ENCODE measurements at places on chromosomes 4 and X. TPM values are rescaled to one million over a fixed set of nuclear protein-coding genes. Genes with fewer than 3 reads are reported as not detected.
A peak's percentile ranks its signal among the peaks of the same experiment; 100 is the strongest.

Gene TEX11
- not detected for total RNA-seq

- no peak for DNase-seq
These were observed 723 bp downstream of the MORC4 start for GRCh38 chrX:106999002-106999975.

- DNase-seq, result no peak
These were observed 91.7 kb downstream of the SMIM20 start for GRCh38 chr4:26005764-26006163.

GRCh38 chr4:163534056-163534455, 39.6 kb downstream of the TMA16 start:
- DNase-seq, result no peak

GRCh38 chrX:129523079-129523911, at the start of gene SMARCA1:
TSS of gene SMARCA1 (minus strand) at chrX:129523490. CDS start at chrX:129523370, 120 bp downstream.
- peak; percentile 65 for DNase-seq

Gene AR
- 23.9 TPM for total RNA-seq

GRCh38 chr4:169013396-169013795, 3.3 kb upstream of the CBR4 start:
- no peak for DNase-seq

DNA sequence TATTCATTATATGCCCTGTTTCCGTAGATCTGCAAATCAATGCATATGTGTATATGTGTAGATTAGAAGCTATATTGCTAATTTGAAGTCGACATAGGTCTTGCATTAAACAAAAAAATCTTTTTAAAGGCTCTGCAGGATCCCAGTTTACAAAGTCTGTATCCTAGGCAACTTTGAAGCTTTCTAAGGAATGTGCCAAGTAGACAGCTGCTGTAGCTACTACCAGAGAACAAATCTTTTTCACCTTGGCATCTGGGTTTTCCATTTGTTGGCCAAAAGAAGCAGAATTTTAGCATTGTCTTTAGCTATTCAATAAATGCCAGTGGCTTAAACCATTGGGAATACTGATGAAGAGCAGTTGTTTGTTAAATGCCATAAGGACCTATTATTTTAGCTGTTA, 88.0 kb downstream of the NAA11 start:
- DNase-seq, result no peak

DNA sequence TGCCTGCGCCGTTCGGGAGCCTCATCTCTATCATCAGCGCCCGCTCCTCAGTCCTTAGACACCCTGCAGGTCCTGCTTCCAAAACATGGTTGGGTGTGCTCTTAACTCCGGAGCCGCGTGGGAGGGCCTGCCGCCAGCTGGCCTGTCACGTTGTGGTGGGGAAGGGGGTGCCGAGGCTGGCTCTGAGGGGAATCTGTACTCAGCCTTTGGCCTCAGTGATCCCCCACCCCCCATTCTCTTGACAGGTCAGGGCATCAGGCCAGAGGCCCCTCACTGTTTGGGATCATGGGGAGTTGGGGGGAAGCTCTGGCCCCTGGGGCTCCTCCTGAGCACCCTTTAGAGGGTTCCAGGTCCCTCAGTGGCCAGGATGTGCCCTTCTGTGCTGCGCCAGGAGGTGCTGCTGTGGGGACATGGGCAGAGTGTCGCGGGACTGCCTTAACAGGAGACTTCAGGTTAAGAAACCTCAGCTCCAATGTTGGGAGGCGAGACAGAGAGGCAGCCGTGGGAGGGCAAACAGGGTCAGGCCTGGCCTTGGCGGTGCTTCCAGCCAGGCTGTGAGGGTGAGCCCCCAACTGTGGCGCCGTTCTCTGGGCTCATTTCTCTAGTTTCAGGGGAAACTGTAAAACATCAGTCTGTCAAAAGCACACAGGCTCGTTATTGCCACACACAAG, 33.5 kb downstream of the TRMT44 start:
- no peak for DNase-seq

GRCh38 chrX:106927700-106928099, 7.5 kb downstream of the CLDN2 start:
- no peak for DNase-seq

Gene BEND4
- total RNA-seq, result 0.05 TPM

GRCh38 chr4:122364700-122365404, 14.0 kb upstream of the ADAD1 start:
- no peak for DNase-seq

GRCh38 chr4:102826890-102827673, at the start of gene UBE2D3:
TSS of gene UBE2D3 (minus strand) at chr4:102827551. CDS start at chr4:102826508, 1,043 bp downstream.
- peak; percentile 96 for DNase-seq

- DNase-seq, result no peak
These were observed 52.5 kb upstream of the ANTXR2 start for GRCh38 chr4:80125252-80126177.

DNA sequence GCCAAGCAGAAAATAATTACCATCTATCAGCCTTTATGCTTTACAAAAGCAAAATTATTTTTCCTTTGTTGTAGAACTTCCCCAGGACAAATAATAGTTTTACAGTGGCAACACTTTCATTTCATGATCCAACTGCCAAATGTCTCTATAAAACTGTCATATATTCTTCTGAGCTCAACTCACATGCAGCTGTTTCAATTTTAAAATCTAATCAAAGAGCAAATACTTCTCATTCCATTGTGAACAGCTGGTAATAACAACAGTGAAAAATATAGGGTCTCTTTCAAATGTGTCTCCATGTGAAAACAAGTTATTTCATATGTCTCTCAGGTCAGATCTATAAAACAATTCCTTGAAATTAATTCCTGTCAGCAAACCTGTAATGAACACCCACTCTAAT, 270.6 kb upstream of the SLC7A11 start:
- no peak for DNase-seq

- no peak for DNase-seq
These were observed 74.6 kb upstream of the SH3RF1 start for GRCh38 chr4:169345316-169345721.

DNA sequence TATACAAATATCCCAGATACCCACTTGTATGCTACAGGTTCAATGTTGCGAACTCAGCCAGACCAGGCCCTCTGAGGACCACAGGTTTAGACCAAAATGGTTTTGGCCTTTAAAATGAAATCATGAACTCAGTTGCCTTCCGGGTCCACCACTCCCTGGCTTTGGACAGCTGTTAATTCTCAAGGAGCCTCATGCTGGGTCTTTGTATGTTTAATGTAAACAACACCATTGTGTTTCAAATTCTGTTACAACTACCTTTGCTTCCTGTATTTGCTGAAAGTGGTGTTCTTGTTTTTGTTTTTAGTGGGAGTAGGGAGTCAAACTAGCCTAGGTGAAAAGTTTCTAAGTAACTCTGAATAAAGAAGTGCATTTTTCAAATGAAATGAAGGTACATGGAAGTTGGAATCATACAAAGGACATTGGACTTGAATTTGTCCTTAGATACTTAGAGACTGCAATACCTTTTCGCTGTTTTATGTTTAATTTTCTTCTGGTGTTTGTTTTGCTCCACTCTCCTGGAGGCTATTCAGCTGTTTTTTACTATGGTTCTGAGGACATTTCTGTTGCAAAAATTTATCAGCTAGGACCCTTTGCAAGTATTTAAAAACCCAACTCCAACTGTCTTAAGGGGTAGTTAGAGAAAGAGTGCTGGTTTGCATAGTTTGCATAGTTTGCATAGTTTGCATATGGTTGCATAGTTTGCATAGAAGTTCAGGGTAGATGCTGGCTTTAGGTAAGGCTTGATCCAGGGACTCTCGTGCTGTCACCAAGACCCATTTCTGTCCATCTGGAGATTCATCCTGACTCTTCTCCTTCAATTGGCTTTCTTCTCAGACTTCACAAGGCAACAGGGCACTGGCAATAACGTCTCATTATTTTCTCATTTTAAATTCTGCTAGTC, 70.1 kb downstream of the MID1IP1 start:
- no peak for DNase-seq

GRCh38 chrX:11765449-11765848, 7.4 kb downstream of the MSL3 start:
- no peak for DNase-seq

GRCh38 chr4:56317749-56318148, 69.5 kb downstream of the AASDH start:
- DNase-seq, result no peak

Gene PRMT9
- total RNA-seq, result 4.2 TPM

GRCh38 chr4:81120055-81120454, 89.5 kb downstream of the BMP3 start:
- no peak for DNase-seq

GRCh38 chr4:992297-993110, 700 bp downstream of the SLC26A1 start:
- peak; percentile 63 for DNase-seq

GRCh38 chr4:38591617-38592337, 72.2 kb upstream of the KLF3 start:
- DNase-seq, result no peak

Gene SOX3
- not detected for total RNA-seq

DNA sequence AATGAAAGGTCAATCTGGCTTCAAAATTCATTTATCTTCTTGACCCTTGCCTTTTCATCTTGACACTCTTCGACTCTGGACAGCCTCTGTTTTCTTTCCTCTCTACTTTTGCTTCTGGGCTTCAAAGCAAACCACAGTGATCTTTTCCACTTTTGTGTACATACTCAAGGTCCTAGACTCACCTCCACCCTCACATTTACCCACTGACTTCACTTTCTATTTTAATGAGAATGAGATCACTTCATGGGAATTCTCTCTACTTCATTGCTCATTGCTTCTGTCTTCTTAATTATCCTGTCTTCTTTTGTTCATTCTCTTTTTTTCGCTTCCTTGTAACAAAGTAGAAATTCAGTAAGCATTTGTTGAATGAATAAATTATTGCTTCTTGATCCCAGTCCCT, 330.1 kb upstream of the HAND2 start:
- DNase-seq, result no peak

Gene CCDC158
- total RNA-seq, result 0.16 TPM

DNA sequence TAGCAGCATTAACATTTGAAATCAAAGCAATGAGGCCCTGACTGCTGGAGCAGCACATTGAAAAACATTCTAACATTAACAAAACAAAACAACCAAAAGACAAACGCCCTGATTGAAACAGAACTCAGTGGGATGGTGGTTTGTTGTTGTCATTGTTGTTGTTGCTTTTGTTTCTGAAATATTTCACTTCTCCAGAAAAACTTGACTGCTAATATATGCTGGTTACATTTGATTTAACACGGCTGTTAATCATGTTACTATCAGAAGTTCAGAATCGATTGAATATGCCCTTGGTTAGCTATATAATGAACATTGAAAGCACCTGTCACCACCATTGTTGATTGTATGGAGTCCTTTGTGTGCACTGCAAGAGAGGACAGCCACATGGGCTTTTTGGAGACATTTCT, 790.4 kb upstream of the GALNTL6 start:
- DNase-seq, result no peak

Gene NOX1
- not detected for total RNA-seq

Gene VEGFC
- 6.0 TPM for total RNA-seq

DNA sequence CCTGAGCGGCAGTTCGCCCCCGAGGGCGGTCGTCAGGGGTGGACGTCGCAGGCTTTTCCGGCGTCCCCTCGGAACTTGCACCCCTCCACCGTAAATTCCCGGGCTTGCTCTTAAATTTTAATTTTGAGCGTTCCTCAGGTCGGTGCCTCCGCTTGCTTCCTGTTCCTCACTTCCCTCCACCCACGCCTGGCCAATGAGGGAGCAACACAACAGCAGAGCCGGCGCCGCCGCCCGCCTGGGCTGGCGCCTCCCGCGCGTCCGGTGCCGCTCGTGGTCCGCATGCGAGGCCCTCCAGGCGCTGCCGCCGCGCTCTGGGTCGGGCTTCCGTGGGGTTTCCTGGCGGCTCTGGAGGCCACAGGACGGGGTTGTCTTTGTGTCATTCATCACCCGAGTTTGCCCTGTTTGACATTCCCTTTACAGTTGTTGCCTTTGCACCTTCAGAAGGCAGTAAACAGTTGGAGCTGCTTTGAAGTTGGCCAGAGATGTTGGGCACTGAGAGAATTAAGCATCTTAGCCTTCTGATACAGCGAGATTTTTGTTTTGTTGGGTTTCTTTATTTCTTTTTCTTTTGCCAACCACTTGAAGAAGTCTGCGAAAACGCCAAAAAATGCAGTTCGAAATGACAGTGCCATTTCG, 692 bp downstream of the SPCS3 start:
- DNase-seq, result peak; percentile 97

Gene REPS2
- 10.1 TPM for total RNA-seq

DNA sequence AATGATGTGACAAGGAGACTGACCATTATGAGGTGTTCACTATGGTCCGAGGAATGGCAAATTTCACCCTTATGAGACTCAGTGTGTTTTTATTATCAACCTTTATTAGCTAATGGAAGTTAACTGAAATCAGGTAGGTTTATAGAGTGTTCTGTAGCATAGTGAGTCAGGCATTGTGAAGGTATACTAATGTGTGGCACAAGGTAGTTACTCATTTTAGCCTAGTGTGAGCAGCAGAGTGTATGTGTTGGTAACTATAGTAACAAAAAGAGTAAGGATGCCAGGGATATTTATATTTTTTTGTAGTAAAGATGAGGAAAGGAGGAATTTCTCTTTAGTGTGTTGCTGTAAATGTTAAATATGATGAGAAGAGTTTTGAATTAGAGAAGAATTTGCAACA, 12.0 kb downstream of the PDLIM5 start:
- DNase-seq, result no peak

DNA sequence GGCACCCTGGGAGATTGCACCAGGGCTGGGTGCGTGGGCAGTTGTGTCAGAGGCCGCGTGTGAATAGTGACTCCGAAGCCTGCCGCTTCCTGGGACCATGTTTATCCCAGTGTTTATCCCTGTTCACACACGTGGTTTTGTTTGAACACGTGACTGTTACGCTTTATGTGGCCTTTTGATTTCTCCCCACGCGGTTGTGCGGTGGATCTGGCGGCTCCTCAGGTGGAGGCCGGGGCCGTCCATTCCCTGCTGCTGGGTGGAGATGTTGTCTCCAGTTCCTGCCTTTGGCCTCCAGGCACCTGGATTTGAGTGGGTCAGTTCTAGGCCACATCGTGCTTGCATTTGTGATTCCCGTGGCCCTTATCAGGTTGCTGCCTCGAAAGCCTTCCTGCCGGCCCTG, 35.1 kb downstream of the NELFA start:
- DNase-seq, result no peak

- no peak for DNase-seq
These were observed 1398.4 kb downstream of the ARAP2 start for GRCh38 chr4:34845926-34846325.

- no peak for DNase-seq
These were observed 69.5 kb downstream of the TNIP2 start for GRCh38 chr4:2686379-2687265.

Gene FOXR2
- total RNA-seq, result not detected

DNA sequence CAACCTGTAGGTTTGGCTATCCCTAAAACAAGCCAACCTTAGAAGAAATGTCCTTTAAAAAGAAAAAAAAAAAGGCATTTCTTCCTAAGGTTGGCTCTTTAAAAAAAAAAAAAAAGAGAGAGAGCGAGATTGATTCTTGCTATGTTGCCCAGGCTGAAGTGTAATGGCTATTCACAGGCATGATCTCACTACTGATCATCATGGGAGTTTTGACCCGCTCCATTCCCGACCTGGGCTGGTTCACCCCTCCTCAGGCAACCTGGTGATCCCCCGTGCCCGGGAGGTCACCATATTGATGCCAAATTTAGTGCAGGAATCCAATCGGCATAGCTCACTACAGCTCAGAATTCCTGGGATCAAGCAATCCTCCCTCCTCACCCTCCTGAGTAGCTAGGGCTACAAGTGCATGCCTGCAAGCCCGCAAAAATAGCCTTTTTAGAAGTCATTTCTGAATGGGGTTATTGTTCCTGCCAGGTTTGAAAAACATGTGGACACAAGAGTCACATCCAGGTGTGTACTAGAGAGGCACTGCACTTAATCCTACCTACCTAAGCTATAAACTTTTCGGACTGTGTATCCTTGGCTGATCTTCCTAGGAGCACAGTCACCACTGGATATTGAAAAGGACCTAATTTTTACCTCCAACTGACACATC, 61.4 kb upstream of the ZCCHC13 start:
- DNase-seq, result no peak
